ENCODE measurements at places on chromosomes 2 and 18.

DNA sequence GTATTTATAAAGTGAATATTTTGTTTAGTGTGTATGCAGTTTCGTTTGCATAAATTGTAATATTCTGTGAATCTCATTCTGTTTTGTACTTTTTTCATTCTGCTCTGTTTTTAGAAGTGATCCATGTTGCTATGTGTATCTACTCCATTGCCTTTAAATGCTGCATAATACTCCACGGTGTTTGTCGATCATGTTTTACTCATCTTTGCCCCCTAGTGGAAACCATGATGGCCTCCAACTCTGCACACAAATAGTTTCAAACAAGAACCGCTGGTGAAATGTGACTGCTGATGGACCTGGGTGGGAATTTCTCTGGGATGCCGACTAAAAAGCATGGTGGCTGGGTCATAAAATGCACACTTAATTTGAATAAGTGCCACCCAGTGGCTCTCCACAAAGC is 32.0 kb upstream of the SKOR2 start:
- no peak for DNase-seq

DNA sequence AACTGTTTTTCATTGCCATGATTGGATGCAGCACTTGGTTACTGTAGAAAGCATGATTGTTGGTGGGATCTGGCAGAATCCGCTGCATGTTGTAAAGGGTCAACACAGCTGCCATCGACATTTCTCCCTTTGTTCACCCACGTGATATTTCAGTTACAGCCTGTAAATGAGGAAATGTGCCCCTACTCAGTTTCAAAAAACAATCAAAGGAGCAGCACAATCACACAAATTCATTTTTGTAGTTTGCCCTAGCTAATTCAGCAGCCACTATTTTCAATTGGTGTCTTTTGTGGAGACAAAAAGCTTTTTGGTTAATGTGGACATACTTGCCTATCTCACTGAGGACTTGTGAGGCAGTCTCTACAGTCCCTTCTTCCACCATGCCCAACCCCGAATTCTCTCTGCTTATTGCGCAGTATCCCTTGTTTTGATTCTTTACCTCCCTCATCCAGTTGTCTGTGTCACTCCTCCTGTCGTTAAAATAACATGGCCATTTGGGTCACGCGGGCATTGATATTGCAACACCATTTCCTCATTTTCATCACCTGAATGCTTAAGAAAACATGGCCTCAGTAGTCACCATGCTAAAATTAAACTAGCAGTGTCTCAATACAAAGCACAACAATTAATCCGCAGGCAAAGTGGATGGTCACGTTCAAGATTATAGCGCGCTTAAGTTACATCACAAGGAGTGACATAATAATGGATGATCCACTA is 6.4 kb upstream of the PROC start:
- DNase-seq = no peak

- DNase-seq = no peak
Measured at GRCh38 chr2:239606741-239607516, 206.1 kb upstream of the HDAC4 start.

DNA sequence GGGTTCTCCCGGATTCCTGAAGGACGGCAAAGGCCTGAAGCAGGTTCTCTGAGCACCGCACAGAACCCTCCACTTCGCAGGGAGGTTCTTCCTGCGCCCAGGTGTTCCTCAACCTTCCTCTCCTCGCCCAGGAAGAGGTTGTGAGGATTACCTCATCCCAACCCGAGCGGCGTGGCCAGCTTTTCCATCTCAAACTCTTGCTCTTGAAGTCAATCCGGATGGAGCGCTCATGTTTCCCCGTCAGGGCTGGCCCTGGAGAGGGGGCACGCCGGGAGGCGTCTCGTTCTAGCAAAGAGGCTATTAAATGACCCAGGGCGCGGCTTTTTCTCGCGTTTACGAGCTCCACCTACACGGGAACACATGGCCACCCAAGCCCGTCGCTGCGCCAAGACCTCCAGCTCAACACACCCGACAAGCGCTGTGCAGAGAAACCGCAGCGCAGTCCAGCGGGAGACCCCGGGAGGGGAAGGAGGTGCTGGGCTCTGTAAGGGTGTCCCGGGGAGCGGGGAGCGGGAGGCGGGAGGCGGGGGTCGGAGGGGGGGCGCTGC is 540 bp upstream of the RAB10 start:
- DNase-seq = no peak

DNA sequence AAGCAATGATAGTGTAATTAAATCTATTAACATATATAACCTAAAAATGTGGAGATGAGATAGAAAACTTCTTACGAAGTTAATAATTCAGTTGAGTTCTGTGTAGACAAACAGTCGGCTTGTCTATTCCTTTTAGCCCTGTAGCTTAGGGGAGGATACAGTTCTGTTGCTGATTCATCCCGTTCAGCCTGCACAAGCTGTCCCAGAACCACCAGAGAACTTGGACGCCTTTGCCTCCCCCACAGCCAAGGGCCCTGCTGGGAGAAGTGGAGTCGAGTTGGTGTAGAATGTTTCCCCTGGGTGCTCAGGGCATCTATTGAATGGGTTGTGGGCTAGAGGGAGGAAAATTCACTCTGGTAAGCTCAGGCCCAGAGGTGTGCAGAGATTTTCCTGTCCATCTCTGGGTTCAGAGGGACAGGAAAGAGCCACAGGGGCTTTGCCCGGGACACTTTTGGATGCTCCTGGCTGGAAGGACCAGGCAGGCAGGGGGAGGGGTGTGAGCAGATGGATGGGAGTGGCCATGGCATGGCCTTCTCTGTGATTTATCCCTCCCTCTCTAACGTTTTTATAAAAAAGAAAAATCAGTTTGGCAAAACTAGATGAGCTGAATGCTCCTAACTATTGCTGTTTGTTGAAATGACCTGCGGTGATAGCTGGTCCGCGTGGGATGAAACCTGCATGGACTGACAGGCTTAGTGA is 42.8 kb upstream of the GALR1 start:
- DNase-seq = no peak

- DNase-seq = no peak
Measured at GRCh38 chr2:127365211-127365643, 22.5 kb downstream of the MAP3K2 start.

DNA sequence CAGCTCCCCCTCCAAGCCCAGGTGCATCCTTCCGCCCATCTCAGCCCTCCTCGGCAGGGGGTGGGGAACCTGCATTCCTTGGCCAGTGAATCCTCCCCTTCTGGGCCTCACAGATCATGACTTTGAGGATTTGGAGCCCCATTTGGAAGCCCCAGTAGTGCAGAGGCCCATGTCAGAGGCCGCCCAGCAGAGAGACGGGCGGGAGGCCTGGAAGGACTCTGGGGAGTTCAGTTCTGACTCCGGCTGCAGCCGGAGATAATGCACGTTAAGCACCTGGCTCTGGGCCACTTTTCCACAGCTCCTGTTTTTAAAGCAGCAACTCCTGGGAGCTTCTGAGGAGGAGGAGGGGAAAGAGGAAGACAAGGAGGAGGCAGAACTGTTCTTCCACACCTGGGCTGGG is 14.9 kb downstream of the ATOH8 start:
- DNase-seq = no peak

DNA sequence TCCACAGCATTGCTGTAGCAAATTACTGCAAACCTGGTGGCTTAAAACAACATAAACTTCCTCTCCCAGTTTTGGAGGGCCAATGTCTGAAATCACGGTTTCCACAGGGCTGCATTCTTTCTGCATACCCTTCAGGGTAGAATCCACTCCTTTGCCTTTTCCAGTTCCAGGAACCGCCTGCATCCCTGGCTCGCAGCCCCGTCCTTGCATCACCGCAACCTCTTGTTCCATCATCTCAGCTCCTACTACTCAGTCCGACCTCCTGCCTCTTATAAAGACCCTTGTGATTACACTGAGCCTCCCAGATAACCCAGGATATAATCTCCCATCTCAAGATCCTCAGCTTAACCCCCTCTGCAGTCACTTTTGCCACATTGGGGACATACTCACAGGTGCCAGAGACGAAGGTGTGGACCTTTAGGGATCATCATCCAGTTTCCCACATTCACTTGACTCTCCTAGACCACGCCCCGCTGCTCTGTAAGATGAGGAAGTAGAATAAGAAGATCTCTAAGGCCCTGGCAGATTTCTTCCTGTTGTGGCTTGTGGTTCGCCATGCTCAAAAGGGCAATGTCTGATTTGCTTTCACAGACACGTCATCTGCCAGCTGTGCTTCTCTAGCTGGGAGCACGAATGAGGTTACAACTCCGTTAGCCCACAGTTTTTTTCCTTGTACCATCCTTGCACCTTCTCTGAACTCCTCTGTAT is 103.6 kb upstream of the AGAP1 start:
- no peak for DNase-seq

GRCh38 chr18:35826477-35826876 is 146.0 kb upstream of the RMP24 start:
- no peak for DNase-seq

DNA sequence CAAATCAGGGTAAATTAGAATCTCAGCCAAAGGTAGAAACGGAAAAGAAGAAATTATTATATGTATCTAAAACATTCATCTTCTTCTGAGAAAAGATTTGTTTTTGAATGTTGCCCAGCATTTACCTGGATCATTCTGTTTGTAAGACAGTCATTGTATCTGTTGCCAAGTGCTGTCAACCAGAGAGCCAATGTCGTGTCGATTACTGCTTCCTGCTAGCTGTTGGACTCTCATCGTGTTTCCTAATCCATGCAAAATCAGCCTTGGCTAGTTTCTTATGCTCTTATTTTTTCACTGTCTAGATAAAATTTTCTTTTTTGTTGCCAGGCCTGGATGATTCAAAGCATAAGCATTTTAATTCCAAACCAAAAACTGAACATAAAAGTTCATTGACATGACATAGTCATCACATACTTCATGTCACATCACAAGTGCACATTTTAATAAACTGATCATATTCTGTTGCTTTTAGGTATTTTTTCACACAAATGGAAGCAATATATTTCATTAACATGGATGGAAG is 202.3 kb downstream of the KCNH7 start:
- DNase-seq = no peak
